ENCODE measurements at places on chromosomes 1 and 21.
A peak's percentile ranks its signal among the peaks of the same experiment; 100 is the strongest.

DNA sequence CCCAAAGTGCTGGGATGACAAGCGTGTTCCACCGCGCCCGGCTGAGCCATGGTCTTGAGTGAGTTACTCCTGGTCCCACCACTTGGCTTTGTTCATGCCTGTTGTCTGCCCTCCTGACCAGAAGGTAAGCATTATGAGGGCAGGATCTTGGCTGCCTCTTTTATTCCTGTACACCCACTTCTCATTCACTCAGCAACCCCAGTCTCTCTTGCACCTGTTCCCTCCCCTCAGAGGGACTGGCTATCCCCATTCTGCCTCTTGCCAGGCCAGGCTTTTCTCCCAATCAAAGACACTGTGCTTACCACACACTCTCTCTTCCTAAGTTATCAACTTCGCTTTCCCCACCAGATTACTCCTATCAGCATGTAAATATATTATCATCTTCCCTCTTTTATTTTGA is 26.4 kb downstream of the SPATA21 start:
- no peak for DNase-seq

DNA sequence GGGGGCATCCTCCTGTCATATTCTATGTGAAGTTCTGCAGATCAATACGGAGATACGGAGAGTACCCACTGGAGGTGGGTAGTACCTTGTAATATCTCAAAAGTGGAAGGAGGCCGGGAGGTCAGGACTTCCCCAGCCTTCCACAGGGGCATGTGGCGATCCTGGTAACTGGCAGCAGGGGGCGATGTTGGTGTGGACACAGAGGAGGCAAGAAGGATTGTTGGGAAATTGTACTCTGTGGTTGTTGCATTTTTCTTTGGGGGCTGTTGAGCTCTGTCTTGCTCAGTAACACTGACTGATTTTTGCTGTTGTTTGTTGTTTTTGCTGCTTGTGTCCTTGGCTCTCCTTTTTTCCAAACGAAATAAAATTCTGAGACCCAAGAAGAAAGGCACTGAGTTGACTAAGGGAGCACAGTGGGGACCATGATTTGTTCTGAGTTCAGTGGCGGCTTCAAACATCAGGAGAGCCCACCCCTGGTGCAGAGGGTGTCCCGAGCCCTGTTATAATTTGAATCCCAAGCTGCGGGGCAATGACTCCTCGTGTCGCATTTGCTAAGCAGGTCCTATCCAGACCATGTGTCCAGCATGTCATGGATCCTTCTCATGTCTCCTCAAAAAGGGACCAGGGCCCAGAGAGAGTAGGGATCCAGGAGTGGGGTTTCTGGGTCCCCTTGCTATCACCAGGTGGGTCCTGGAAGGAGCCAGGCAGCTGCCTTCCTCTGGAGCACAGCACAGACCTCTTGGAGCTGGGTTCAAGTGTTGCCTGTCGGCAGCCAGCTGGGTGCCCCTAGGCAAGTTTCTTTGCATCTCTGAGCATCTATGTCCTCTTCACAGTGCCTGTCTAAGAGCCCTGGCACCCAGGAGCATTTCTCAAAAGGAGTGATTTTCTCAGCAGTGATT is 22.8 kb downstream of the LHX4 start:
- peak; percentile 54 for DNase-seq

- no peak for DNase-seq
These were observed 26.5 kb downstream of the SSBP3 start for GRCh38 chr1:54379555-54380289.

DNA sequence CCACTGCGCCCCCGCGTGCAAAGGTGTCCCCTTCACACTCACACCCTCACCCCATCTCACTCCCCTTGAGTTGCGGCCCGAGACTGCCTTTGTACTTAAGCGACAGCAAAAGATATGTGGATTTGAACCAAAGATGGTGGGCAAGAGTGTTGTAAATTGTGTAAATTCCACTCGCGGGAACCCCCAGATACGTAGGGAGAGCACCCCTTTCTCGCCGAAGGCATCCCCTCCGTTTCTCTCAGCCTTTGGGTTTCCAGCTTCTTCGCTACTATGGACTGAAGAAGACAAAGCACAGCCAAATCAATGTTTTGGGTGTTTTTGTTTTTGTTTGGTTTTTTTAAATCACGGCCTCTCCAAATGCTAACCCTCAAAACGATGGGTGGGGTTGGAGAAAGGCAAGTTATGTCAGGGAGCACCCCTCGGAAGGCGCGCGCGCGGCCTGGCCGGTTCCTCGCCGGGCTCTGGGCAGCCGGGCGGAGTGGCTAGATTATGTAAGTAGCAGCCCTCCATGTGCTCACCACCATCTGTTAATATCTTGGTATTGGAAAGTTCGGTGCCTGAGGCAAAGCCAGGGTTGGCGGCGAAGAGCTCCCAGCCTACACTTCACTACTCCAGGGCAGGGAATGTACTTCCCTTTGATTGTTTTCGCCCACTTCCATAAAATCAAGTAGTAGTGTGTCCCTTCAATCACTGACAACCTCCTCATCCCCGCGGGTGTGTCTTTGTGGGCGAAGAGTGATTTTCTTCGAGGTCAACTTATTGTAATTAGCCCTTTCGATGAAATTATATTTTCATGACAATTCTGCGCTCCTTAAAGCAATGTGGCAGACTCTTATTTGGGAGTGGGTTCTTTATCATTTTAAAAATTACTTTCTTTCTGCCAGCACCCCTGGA is 4.0 kb upstream of the PROX1 start:
- no peak for DNase-seq

DNA sequence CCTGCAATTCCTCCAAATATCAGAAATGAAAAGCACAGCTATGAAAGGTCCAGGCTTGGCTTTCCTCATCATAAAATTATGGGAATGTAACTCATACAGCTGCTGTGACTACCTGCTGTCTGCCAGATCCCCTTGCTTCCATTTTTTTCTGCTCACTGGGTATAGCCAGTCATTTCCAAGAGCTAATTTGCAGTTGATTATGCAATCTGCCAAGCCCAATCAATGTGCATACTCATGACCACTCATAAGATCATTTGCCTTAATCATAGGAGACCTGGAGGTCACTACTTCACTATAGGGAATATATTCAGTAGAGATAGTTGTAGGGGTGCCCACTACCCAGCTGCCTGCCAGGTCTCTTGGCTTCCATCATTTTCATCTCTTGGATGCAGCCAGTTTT is 417.7 kb upstream of the ZRANB2 start:
- no peak for DNase-seq

DNA sequence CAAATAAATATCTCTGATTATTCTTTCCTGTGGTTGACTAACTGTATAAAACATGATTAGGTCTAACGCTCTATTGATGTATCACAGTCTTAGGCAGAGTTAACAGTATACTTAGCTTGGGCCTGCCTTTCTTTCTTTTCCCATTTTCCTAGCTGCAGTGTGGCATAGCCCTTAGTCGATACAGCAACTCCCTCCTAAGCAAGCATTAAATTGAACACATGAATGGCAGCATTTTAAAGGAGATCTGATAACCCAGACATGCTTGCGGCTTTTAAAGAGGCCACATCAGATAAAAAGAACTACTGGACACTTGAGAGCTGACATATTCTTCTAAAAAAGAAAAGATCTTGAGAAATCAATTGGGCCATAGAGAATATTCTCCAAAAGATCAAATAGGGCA is 312.0 kb upstream of the TMPRSS15 start:
- DNase-seq: no peak

- DNase-seq: no peak
These were observed 76.6 kb downstream of the NDUFS5 start for GRCh38 chr1:39102537-39103327.

- no peak for DNase-seq
These were observed 669.3 kb downstream of the MATN1 start for GRCh38 chr1:30054126-30054525.
